ENCODE measurements at places on chromosomes 5 and 9.
A peak's percentile ranks its signal among the peaks of the same experiment; 100 is the strongest.

DNA sequence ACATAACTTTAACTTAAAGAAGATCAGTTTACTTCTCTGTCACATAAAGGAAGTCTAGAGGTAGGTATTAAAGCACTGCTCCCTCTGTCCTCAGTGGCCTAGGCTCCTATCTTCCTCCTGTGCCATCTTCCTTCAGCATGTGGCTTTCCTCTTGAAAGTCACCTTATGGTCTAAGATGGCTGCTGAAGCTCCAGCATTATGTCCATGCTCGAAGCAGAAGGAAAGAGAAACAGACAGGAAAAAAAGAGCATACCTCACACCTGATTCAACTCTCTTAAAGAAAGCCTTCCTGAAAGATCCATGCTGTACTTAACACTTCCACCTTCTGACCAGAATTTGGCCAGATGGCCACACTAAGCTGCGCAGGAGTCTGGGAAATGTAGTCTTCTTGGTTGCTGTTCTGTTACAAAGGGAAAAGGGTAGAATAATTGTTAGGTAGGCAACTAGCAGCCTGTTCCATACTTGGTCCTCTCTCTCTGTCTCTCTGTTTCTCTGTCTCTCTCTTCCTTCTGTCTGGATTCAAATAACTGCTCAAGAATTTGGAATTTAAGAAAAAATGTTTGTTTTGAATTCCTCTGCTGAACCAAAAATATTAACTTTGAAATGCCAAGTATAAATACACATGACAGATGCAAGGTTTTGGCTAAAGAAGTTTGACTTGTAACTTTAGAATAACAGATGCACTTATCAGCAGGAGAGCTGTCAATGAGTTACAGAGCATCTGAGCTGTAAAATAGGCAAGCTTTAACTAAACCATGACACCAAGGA is 16.0 kb downstream of the TMEM174 start:
- DNase-seq = no peak

DNA sequence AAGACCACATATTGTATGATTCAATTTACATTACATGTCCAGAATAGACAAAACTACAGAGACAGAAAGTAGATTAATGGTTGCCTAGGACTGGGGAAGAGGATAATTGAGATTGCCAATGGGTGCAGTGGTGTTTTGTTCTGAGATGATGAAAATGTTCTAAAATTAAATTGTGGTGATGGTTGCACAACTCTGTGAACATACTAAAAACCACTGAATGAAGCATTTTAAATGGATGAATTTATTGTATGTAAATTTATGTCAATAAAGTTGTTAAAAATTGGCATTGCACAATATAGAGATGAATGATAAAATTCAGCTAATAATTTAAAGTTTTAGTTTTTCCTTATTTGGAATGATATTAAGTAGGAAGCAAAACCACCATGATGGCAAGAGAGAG is 109.5 kb upstream of the NR4A3 start:
- DNase-seq = no peak

GRCh38 chr9:98625728-98626127 is 83.0 kb downstream of the GABBR2 start:
- no peak for DNase-seq

DNA sequence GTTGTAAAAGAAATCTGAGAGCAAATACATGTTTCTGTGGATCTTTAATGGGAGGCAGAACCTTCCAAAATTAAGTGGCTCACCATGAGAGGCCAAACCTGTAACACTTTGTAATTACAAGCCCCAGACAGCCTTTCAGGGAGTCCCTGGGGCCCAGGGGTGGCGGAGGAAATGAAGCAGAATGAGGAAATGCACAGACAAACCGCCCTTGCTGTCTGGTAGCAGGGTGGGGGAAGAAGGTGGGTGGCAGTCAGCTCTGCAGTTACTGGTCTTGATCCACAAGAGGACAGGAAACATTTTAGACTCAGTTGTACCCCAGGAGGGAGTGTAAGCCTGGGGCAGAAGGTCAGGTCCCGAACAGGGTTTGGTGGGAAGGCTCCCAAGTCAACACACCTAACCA is 6.5 kb downstream of the ARL14EPL start:
- no peak for DNase-seq

GRCh38 chr9:19378164-19378563 is 1.9 kb downstream of the RPS6 start:
- no peak for DNase-seq

DNA sequence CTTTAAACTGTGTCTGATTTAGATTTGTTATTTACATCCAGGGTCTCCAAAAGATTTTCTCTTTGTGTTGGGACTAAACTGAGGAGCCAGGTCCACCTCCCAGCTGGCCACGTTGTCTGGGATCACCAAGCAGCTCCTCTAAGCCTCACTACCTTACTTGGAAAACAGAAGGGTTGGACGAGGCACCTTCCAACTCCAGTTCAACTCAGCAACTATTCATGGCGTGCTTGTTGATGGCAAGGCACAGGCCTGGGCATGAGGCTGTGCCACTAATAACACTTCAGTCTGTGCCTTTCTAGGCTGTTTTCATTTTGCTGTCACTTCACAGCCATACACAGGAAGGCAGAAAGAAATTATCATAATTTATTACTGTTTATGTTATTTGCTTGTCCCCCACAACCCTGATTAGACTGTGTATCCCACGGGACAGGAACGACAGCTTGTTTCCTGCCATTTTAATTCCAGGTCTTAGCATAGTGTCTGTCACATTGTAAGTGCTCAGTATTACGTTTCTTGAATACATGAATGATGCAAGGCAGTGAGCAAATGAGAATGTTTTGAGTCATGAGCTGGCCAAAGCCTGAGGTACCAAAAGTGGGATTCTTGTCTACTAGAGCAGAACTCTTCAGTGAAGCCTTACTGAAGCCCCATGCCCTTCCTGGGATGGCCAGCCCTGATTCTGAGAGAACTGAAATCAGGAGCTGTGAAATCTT is 125.8 kb downstream of the GALNT10 start:
- no peak for DNase-seq

DNA sequence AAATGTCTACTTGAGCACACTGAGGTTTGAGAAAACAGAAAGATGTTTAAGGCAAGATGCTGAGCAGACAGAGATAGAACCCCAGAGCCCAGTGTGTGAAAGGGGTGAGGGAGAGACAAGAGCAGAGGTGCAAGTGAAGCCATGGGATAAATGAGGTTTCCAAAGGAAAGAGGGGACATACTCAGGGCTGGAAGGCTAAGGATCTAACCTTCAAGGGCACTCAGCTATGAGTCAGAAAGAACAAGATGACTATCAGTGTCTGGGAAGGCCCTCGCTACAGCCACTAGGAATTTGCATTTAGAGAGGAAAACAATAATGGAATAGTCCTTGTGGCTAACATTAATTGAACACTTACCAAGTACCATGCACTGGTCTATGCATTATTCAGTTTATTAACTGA is 113.7 kb downstream of the HTR4 start:
- DNase-seq = no peak

DNA sequence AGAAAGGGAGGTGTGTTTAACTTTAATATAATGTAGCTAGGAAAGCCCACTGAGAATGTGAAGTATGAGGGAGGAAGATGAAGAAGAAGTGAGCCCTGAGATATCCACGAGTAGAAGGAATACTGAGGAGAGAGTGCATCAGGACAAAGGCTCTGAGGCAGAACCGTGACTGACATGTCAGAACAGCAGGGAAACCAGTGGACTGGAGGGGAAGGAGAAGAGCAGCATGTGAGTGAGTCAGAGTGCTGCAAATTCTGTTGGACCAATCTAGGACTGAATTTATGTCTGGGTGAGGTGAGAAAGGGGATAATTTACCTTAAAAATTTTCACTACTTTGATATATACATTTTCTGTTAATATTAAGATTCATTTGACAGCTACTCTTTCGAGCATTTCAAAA is 110.3 kb downstream of the ST8SIA4 start:
- no peak for DNase-seq

- no peak for DNase-seq
Measured at GRCh38 chr5:124865066-124865465, 118.6 kb upstream of the ZNF608 start.

DNA sequence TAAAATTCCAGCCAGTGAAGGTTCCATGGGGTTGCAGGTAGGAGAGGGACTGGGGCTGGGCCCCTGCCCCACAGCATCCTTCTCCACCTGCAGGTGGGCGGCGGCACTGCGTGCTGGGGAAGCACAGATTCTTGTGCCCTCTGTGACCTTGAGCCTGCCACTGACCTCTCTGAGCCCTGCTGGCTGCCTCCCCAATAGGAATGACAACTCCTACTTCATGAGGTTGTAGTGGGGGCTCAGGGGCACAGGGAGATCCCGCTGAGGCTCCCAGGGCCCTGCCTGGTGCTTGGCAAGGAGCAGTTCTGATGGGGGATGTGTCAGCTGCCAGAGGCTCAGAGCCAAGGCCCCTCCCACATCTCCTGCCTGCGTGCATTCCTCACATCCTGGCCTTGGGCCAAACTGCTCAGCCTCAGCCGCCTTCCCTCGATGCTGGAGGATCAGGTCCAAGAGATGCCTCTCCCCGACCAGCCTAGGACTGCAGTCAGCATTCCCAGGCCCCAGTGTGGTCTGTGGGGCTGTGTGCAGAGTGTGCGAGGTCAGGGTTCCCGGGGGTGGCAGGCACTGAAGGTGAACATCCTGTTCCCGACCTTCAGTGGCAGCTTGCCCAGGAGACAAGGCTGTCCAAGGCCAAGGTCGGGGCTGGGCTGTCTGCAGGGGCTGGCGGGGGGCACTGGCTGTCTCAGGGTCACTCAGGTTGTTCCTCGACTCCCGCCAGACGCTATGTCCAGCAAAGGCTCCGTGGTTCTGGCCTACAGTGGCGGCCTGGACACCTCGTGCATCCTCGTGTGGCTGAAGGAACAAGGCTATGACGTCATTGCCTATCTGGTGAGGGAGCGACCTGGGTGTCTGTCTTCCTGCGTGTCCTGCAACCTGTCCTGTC is 7.0 kb downstream of the ASS1 start:
- peak; percentile 48 for DNase-seq

GRCh38 chr5:127451096-127451495 is 66.3 kb upstream of the PRRC1 start:
- no peak for DNase-seq

DNA sequence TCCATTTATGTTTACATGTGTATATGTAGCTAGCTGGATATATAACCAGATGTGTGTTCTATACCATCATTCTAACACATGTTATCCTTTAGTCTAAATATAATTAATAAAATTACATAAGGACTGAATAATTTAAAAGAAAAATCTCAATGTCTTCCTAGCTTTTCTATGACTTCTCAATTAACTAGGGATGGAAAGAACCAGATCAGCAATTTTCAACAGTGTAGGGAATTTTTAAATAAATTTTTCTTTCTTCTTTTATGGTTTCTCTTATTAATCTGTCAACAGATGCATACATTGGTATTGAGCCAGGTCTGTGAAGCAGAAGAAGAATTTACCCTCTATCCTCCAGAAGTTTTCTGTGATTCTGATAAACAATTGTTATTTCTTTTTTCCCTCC is 2180.4 kb upstream of the C9orf72 start:
- no peak for DNase-seq

DNA sequence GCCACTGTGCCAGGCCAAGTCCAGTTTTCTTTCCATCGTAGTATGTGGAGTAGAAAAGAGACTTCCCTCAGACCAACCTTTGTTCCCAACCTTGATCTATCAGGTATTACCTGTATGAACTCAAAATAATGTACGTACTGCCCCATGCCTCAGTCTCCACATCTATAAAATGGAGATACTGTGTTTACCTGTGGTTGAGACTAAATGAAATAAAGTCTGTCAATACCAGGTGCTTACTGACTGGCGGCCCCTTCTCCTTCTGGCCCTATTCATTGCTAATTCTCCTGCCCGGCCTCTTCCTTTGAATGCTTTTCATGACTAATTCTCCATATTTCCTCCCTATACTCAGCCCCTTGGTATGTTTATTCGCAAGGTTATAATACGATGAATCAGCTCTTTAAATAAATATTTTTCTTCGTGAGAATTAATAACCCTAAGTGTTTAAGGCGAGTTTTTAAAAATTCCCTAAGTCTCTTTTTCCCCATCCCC is 89.6 kb upstream of the BASP1 start:
- DNase-seq = no peak

- DNase-seq = no peak
Measured at GRCh38 chr5:15446552-15446951, 53.4 kb upstream of the FBXL7 start.

- DNase-seq = no peak
Measured at GRCh38 chr9:19663570-19663969, 125.3 kb downstream of the SLC24A2 start.

DNA sequence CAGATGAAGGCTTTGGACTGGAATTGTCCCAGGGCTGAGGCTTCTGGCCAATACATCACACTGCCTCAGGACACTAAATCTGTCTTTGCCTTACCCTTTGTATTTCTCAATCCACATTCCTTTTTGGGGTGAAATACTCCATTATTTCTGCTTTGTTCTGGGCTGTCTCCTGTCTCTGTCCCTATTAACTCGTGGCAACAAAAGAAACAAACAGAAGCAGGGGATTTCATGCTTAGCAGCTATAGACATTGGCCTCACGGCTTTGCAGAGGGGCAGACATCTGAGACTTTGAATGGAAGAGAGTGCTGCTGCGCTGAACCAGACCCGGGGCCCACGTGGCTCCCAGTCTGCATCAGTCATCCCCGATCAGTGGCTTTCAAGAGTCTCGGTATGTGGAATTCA is 129.7 kb downstream of the ARL15 start:
- no peak for DNase-seq

All from endothelial cell (in vitro differentiated cells).